GM03348 (cell line): ENCODE measurements at places on chromosomes 11 and 22.
A peak's percentile ranks its signal among the peaks of the same experiment; 100 is the strongest.

DNA sequence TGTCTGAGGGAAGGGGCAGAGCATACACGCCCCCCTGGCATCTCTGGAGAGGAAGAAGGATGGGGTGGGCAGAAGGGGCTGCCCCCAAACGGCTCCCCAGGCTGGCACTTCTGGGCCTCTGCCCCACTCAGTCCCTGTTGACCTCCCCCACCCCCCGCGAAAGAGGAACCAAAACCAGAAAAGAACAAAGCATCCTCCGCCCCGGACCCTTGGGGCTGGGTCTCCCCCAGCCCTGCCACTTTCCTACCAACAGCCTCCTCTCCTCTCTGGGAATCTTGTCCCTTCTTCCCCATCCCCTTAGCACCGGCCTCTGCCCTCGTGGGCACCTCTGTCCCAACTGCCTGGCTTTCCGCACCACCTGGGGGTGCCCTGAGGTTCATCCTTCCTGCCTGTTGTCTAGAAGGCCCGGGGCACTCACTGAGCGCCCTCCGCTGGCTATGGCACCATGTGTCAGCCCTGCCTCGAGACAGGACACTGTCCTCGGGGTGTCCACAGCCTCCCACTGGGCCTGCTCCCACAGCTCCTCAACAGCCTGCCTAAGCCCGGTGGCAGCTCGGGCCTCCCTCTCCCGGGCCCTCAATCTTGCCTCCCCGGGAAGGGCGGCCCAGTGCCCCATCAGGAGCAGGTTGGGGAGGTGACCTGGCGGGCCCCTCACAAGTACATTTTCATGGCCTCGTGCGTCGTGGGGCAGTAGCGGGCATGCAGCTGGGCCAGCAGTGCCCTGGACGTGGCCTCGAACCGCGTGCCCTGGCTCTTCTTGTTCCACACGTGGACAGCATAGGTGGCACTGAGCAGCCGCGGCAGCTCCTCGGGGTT is 28.2 kb downstream of the A4GALT start:
- no peak for DNase-seq

DNA sequence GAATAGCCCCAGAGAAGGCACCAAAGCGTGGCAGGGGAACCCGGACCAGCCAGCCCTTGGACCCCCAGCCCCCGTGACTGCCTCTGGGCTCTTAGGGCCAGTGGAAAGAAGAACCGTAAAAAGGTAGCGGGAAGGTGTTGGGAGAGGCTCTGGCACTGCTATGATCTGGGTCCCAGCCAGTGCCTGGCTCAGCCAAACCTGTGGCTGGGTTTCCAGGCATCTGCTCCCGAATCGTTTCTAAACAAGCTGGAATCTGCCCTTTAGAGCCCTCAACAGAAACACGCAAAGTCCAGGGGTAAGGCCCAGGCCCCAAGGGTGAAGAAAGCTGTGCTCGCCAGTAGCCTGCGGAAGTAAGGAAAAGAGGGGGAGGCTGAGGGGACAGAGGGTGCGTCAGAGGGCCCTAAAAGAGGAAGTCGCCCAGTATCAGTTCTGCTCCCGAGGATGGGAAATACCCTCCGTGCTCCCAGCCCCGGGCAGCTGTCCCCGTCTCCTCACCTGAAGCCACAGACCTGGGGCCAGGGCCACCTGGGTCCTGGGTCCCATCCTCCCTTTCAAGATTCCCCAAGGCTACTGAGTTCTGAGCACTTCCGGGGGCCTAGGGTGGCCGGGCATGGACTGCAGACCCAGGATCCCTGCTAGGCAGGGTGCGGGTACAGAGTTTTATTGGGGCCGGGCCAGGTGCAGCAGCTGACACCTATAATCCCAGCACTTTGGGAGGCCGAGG is 24.7 kb downstream of the IL10RA start:
- no peak for DNase-seq

DNA sequence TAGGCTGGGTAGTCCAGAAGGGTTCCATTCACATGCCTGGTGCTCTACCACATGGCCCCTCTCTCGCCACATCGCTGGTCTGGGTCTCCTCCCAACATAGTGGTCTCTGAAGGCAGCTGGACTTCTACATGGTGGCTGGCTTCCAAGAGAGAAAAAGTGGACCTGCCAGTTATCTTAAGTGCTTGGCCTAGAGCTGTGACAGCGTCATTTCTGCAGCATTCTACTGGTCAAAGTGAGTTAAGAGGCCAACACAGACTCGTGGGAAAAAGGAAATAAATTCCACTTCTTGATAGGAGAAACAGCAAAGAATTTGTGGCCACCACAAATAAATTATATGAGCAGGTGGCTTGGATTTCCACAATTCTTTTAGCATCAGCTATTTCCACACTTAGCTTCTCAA is 21.0 kb upstream of the BARX2 start:
- no peak for DNase-seq

DNA sequence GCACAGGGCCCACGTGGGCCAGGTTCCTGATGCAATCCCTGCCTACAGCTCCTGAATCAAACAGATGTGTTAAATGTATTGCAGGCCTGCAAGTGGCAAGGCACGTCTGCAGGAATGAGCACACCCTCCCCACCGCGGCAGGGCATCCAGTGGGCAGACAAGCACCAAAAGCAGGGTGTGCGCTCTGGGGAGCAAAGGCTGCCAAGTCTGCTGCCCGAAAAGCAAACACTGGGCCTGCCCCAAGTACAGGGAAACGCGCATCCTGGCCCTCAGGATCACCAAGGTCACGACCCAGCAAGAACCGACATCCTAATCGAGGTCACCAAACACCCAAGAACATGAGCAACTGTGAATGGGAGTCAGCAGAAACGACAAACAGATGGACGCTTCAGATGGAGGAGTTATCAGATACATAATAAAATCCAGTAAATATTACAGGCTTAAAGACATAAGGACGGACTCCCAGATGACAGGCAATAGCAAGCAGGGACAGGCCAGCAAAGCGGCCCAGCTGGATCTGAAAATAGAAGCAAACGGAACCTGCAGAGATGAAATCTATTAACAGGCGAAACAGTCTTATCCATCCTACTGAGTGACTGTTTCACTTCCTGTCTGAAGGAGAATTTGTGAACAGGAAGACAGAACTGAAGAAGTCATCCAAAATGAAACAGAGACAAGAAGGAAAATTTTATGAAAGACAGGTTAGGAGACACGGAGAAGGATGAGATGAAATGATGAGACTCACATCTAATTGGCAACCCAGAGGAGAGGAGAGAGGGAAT is 26.7 kb downstream of the CARS1 start:
- no peak for DNase-seq

DNA sequence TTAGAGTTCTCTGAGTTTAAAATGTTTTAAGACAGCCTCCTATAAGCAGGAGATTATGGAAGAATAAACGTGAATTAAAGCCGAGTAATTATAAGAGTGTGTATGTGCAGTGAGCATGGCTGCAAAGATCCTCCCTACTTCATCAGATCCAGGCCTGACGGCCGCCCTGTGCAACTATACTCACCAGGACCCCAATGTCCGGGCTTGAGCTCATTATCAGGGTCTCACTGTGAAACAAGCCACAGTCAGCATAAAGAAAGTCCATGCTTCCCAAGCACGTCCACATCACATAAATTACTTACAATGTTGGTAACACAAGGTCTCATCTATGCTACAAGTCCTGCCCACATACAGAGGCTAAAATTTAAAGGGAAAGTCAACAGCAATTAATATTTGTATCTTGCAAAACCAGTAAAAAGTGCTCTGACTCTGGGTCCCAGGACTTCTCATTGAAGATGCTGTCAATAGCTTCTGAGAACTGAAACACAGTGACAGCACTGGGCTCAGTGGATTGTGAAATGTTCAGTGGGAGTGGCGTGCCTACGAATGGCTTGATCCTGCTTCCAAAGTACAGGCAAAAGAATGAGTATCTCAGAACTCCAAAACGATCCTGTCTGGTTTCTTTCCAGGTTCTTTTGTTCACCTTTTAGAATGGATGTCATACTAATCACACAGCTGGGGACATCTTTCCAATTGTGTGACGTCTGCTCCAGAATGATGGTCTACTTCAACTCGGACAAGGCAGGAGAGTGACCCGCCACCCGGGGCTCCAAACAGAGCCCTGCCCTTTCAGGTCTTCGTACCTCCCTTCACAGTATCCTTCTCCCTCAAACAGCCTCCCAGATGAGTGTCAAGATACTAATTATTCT is 72.1 kb upstream of the ARFGAP3 start:
- DNase-seq: peak; percentile 62

DNA sequence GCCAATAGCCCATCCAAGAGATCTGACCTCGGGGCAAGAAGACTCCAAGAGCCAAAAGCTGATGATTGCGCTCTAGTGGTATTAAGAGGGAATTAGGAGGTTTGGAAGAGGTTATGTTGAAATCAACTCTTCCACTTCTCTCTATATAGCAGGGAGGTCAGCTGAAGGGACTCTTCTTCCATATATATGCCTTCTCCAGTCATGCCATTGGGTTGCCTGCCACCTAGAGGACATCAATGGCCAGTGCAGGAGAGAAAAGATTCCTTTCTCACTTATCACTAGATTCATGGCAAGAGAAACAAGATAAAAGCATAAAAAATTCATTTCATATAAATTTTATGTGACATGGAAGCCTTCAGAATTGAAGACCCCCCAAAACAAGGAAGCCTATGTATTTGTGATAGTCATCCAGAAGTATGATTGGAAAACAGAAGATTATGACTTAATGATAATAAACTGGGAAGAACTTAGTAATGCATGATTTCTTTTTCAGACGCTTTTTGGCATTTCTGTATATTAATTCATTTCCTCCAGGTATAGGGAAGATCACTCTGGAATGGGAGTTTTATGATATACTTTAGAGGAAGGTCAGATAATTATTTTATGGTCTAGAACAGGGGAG is 435.1 kb upstream of the DDI1 start:
- DNase-seq: peak; percentile 77

GRCh38 chr11:133227632-133228111 is 304.6 kb downstream of the OPCML start:
- no peak for DNase-seq

GRCh38 chr11:65107078-65107477 is 4.6 kb upstream of the TM7SF2 start:
- no peak for DNase-seq
